Left colon (tissue), 2 donors: ENCODE measurements at places on chromosomes 7 and 10. TPM values are rescaled to one million over a fixed set of nuclear protein-coding genes. Genes with fewer than 3 reads are reported as not detected.

- DNase-seq, result no peak
These were observed 68.0 kb downstream of the CAMK1D start for GRCh38 chr10:12417331-12417730.

The TMEM236 gene
- total RNA-seq, result 53.0 TPM

GRCh38 chr7:66664590-66665293 lies 36.1 kb downstream of the KCTD7 start:
- DNase-seq, result no peak

GRCh38 chr10:75959209-75959608 lies 527.8 kb downstream of the LRMDA start:
- no peak for DNase-seq

- no peak for DNase-seq
These were observed 14.7 kb upstream of the MTPN start for GRCh38 chr7:135991906-135992305.

- no peak for DNase-seq
These were observed 18.7 kb downstream of the ECHDC3 start for GRCh38 chr10:11760861-11761260.

DNA sequence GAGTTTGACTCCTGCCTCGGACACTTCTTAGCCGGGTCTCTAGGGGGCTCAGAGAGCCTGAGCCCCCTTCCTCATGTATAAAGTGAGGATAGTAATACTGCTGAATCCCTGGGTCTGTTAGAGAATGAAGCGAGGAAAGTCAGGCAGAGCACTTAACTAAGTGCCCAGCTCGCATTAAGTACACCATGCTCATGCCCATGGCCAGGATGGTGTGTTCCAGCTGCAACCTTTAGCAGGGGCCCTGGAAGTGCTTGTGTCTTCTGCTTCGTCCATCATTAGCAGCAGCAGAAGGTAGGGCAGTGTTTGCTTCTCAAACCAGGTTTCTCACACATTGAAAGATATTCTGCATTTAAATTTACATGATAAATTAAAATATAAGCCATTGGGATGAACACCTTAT lies 27.3 kb upstream of the WDFY4 start:
- no peak for DNase-seq

- no peak for DNase-seq
These were observed 26.8 kb upstream of the PSAP start for GRCh38 chr10:71877821-71878220.

DNA sequence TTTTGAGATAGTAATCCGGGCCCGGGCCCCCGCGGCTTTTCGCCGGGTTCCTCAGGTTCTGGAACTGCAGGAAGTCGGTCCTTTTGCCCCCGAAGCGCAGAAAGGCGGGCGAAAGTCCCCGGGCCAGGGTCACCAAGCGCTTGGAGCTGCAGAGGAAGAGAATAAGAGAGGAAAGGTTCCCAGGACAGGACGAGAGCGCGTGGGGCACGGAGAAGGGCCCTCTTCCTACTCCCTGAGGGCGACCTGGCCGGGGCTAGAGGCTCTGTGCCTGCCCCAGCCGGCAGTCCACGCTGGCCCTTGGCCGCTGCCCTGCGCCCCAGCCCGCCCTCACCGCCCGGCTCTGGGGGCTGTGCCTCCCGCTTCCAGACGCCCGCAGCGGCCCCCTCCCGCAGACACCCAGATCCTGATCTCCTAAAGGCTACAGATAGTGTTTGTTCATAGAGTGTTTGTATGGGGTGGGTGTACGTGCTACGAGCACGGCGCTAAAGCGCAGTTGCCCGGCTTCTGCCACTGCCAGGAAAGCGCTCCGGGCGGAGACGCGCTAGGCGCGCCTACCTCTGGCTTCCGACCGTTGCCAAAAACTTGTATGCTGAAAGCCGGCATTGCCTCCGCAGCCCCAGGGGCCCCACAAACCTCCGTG lies 3.2 kb downstream of the HPSE2 start:
- DNase-seq, result no peak

DNA sequence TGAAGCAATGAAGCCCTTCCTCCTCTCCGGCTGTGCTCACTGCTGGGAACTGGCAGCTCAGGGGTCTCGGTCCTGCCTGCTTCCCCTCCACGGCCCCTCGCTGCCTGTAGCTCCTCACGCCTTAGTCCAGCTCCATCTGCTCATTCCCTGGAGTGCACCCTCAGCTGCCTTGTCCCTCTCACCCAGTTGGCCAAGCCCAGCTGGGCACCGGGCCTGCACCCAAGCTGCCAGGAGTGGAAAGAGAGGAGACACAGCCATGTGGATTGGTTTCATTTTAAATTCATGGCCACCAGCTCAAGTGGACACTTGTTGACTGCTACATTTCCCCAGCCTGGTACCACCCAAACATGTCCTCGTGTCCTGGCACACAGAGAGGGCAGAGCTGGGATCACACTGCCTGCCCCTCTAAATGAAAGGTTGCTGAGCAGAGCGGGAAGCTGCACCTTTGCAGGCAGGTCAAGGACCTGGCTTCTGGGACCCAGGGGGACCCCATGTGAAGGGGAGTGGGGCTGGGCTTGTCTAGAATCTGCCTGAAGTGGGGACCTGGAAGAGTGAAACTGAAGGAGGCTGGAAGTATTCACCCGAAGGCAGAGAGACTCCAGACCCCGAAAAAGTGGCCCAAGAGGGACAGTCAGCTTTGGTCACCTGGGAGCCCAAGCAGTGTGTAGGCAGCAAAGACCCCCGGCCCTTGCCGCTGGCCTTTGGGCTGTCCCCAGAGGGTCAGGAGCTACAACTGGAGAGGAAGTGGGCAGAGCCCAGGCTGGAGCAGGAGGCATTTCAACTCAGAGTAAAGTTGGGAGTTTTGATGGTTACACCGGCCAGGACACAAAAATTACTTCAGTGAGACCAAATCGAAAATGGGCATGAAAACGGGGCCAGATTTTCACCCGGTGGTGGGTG lies 15.0 kb upstream of the BNIP3 start:
- DNase-seq, result no peak

The OR9A2 gene
- not detected for total RNA-seq
